Trophoblast cell (in vitro differentiated cells and primary cell): ENCODE measurements at places on chromosomes 1 and 21.

GRCh38 chr1:220786337-220787068 is at the start of gene MTARC1:
TSS of gene MTARC1 (plus strand) at chr1:220786913. CDS start at chr1:220786945, 32 bp downstream.
- H3K27me3 ChIP-seq: no peaks in the 10 kb centered on the region
- peak within 1 kb of the TSS; percentile 95 for H3K27ac ChIP-seq
- peak within 1 kb of the TSS; percentile 69 for H3K4me3 ChIP-seq
- H3K36me3 ChIP-seq: peaks cover 3% of the 10 kb centered on the region

DNA sequence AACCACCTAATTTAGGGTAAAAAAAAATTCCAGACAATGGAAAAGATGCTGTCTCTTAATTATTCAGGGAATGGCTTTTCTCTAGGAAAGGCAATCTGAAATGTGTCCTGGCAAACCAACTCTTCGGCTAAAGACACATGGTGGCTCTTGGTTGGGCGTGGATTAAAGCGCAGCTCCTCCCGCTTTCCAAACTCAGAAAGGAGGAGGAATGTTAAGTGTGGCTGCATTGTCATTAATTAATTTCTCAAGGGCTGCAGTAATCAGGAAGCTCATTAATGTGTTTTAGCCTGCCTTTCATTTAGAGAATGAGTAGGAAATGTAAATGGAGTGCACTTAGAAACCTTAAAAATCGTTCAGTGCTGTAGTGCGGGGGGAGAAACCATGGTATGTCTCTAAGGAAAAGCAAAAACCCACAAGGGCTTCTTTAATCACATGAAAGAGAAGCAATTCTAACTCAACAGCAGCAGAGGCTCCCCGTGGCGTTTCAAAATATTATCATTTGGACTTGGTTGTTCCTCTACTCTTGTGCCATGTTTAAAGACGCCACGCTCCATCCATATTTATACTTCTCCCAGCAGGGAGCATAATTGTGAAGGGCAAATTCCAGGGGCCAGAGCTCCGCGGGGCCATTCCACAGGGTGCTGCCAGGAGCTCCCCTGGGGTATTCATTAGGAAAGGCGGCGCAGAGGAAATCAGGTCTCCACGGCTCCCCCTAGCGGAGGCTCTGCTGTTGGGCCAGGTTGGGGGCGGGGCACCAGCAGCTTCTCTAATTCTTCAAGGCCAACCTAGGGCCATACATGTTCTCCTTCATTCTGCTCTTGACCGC is 91.9 kb upstream of the SSX2IP start:
- H3K4me3 ChIP-seq: no peak overlapping the region
- no peaks in the 10 kb centered on the region for H3K27me3 ChIP-seq
- H3K27ac ChIP-seq: no peak overlapping the region
- DNase-seq: peak; percentile 93

GRCh38 chr1:167694691-167695090 is 27.1 kb upstream of the MPZL1 start:
- H3K4me1 ChIP-seq: peaks cover 29% of the 10 kb centered on the region
- H3K27me3 ChIP-seq: no peaks in the 10 kb centered on the region
- H3K36me3 ChIP-seq: no peaks in the 10 kb centered on the region
- peak; percentile 79 for DNase-seq
- no peak overlapping the region for H3K4me3 ChIP-seq

DNA sequence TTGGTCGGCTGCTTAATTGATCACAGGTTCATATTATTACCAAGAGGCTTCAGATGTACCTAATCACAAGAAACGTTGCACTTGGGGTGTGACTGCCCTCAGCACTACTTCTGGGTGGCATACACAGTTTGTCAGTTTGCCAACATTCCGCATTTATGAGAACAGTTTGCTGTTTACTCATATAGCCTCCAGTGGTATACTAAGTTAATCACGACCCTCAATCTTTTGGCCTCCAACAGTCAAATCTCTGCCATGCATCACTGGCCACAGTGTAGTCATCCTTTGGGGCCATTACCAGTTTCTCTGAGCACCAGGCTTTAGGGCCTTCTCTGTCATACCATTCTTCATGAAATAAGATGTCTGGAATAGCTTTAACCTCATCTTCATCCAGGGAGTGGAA is 62.8 kb upstream of the BCL9 start:
- H3K36me3 ChIP-seq: no peaks in the 10 kb centered on the region
- H3K4me3 ChIP-seq: no peak overlapping the region
- no peak for DNase-seq
- no peak overlapping the region for H3K27ac ChIP-seq

- peaks cover 8% of the 10 kb centered on the region for H3K4me1 ChIP-seq
- H3K36me3 ChIP-seq: no peaks in the 10 kb centered on the region
- DNase-seq: peak; percentile 52
- peaks cover 66% of the 10 kb centered on the region for H3K27me3 ChIP-seq
- no peak overlapping the region for H3K4me3 ChIP-seq
Measured at GRCh38 chr1:152110860-152111514, 4.3 kb downstream of the TCHH start.

DNA sequence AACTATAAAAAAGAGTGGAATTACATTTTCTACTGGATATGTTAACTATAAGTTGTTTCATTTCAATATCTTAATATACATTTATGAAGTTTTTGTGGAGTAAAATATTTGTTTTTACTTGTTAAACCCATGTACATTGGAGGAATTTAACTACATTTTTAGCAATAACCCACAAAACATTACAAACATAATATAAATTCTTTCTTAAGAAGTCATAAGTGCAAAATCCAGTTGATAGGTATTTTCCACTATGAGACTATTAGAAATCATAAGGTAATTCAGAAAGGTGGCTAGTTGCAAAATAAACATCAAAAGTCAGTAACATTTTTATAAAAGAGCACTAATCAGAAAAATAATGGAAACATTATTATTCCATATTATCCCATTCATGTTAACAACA is 73.9 kb upstream of the RRP15 start:
- peak; percentile 46 for DNase-seq
- H3K36me3 ChIP-seq: no peaks in the 10 kb centered on the region

GRCh38 chr1:28871631-28872401 is 42.6 kb upstream of the EPB41 start:
- H3K4me1 ChIP-seq: peaks cover 14% of the 10 kb centered on the region
- H3K4me3 ChIP-seq: no peak overlapping the region
- H3K27me3 ChIP-seq: no peaks in the 10 kb centered on the region
- no peaks in the 10 kb centered on the region for H3K36me3 ChIP-seq
- peak overlapping the region; percentile 79 for H3K27ac ChIP-seq

DNA sequence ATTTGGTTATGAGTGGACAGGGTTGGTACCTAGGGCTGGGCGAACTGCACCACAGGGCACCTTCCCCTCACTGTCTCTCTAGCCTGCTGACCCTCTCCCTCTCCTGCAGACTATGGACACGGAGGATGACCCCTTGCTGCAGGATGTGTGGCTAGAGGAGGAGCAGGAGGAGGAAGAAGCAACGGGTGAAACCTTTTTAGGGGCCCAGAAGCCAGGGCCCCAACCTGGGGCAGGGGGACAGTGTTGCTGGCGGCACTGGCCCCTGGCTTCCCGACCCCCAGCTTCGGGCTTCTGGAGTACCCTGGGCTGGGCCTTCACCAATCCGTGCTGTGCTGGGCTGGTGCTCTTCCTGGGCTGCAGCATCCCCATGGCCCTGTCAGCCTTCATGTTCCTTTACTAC is 21.9 kb downstream of the DISP3 start:
- H3K27ac ChIP-seq: no peak overlapping the region
- no peaks in the 10 kb centered on the region for H3K4me1 ChIP-seq
- no peaks in the 10 kb centered on the region for H3K27me3 ChIP-seq
- no peak for DNase-seq

GRCh38 chr1:42529724-42530181 is 66.7 kb downstream of the CCDC30 start:
- H3K4me3 ChIP-seq: no peak overlapping the region
- H3K27ac ChIP-seq: no peak overlapping the region
- peak; percentile 65 for DNase-seq
- H3K27me3 ChIP-seq: no peaks in the 10 kb centered on the region

DNA sequence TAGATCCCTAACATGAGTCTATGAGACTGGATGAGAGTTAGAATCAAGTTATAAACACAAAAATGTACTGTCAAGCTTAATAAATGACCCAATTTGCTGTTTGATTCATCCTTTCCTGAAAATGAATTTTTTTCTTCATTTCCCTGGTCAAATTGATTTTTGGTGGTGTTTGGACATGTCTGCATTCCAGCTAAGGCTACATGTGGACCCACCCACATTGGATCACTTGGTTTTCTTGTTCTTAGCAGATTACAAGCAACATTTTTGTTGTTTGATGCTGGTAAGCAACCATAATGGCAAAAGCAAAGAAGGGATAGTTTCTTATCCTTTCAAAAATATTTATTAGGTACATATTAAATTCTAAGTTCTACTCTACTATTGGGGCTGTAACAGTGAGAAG is 181.1 kb downstream of the NEK7 start:
- H3K36me3 ChIP-seq: no peaks in the 10 kb centered on the region
- no peak for DNase-seq
- H3K4me1 ChIP-seq: no peaks in the 10 kb centered on the region

DNA sequence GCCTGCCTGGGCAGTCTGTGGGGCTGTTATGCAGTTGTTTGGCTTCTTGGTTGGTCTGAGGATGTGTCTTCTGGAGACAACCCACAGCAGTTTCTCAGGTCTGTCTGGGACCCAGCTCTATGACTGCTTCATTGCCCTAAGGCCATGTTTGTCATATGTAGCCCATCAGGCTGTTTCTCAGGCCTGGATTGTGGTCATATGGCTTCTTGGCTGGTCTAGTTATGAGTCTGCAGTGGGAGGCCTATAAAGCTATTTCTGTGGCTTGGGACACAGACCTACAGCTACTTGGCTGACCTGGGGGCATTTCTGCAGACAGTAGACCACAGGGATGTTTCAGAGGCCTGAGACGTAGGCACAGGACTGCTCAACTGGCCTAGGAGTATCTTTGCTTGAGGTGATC is 41.5 kb downstream of the CHIA start:
- H3K27me3 ChIP-seq: no peaks in the 10 kb centered on the region
- peak; percentile 68 for DNase-seq
- no peaks in the 10 kb centered on the region for H3K36me3 ChIP-seq
- peak overlapping the region; percentile 32 for H3K27ac ChIP-seq
- peaks cover 8% of the 10 kb centered on the region for H3K4me1 ChIP-seq
- no peak overlapping the region for H3K4me3 ChIP-seq

DNA sequence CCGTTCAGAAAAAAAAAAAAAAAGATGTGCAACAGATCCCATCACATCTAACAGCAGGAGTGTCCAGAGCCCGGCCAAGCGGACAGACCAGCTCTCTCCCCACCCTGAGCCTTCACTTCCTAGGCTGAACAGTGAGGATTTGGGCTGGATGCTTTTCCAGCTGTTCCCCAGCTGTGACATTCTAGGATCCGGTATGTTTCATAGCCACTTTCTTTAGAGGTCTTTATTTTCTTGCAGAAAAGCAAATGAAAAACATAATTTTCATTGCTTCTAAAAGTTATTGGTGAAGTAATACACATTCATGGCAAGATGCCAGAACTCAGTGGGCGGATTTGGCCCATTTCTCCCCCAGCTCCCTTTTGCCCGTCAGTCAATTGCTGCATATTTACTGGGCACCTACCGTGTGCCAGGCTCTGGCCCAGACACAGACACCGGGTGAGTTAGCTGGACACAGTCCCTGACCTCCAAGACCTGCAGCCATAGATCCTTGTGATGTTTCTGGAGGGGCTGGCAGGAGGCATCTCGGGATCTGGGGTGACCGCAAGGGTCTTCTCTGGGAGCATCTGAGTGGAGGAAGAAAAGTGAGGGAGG is 213.7 kb upstream of the VAMP3 start:
- no peak for DNase-seq
- H3K27ac ChIP-seq: no peak overlapping the region
- H3K4me3 ChIP-seq: no peak overlapping the region
- no peaks in the 10 kb centered on the region for H3K27me3 ChIP-seq
- peaks cover under 1% of the 10 kb centered on the region for H3K4me1 ChIP-seq

DNA sequence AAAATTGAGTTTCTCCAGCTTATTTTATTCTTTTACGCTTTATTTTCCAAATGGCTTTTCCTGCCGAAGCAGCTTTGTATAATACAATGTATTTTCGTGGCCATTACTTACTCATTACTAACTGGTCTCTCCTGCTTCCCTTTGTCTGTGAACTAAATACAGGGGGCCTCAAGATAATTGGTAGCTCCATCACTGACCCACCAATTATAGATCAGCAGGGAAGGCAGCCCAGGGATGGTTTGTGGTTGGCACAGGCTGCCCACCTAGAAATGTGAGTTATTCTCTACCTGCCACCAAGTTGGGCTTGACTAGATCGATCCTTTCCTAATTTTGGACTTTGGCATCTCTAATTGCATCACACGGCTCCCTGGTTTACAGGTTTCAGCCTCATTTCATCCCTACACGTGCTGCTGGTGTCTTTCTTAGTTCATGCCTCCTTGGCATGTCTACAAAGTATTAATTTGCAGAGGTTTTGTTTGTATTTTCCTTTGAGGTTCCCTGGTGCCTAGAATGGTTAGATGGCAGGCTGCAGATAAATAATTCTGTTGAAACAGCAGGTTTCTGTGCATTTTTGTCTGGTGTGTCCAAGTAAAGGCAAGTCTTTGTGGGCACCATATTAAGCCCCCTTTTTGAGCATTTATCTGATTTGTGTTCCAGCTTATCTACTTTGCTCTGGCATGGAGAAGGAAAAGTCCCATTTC is 35.2 kb downstream of the PEX14 start:
- H3K27me3 ChIP-seq: no peaks in the 10 kb centered on the region
- DNase-seq: no peak
- no peak overlapping the region for H3K27ac ChIP-seq
- H3K36me3 ChIP-seq: no peaks in the 10 kb centered on the region
- H3K4me3 ChIP-seq: no peak overlapping the region
- H3K4me1 ChIP-seq: peaks cover 11% of the 10 kb centered on the region
